ENCODE measurements at places on chromosomes 5 and 9.
A peak's percentile ranks its signal among the peaks of the same experiment; 100 is the strongest.

DNA sequence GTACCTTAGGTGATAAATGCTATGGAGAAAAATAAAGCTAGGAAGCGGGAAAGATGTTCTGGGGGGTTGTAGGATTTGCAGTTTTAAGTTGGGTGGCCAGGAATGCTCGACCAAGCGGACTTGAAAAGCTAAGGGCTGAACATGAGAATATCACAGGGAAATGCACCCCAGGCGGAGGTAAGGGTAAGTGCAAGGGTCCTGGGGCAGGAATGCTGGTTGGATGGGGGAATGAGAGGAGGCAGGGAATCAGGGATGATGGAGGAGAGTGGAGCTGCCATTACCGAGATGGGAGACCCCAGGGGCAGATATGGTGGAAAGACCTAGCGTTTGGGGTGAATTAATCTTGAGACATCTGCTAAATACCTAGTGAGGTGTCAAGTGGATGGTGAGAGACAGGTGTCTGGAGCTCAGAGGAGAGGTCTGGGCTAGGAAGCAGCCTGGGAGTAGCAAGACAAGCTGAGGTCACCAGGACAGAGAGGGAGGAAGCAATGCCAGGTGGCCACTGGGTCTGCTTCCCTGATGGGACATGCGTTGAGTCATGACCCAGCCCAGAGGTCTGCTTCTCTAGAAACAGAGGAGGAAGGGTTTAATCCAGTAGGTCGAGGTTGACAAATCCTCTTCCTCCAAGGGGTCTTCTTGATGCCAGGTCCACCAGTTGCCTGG, 77.7 kb upstream of the ASS1 start:
- H3K4me1 ChIP-seq: no peaks in the 10 kb centered on the region
- H3K36me3 ChIP-seq: no peaks in the 10 kb centered on the region
- no peak for DNase-seq
- H3K27me3 ChIP-seq: no peaks in the 10 kb centered on the region
- H3K4me3 ChIP-seq: no peak overlapping the region

DNA sequence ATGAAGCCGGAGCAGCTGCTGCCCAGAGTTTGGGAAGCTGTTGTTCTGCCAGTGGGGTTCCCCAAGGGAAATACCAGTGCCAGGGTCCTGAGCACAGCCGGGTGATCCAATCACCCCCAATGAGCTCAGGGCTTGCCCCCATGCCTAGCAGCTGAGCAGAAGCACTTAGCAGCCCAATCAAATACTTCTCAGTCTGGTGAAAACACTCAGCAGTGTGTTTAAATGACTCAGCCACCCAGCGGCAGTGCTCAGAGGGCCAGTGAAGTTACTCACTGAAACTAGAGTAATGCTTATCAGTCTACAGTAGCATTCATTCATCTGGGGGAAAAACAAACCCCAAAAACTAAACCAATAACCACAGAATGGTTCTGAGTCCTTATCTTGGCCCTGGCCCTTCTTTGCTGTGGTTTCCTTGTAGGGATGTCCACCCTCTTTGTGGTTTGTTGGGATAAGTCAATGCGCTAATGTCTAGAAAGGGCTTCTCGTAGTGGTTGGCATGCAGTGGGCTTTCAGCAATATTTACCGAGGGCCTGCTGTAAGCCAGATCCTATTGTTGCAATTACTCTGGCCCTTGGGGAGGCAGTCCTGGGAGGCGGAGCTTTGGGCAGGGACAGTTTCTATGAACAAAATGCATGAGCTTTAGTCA, 43.1 kb downstream of the LHX2 start:
- no peak overlapping the region for H3K4me3 ChIP-seq
- H3K4me1 ChIP-seq: no peaks in the 10 kb centered on the region
- no peak overlapping the region for H3K27ac ChIP-seq
- no peaks in the 10 kb centered on the region for H3K27me3 ChIP-seq
- H3K36me3 ChIP-seq: no peaks in the 10 kb centered on the region
- no peak for DNase-seq

- H3K27ac ChIP-seq: no peak overlapping the region
- H3K27me3 ChIP-seq: no peaks in the 10 kb centered on the region
- DNase-seq: no peak
- no peaks in the 10 kb centered on the region for H3K36me3 ChIP-seq
Measured at GRCh38 chr5:57600321-57600720, 117.7 kb upstream of the ACTBL2 start.

DNA sequence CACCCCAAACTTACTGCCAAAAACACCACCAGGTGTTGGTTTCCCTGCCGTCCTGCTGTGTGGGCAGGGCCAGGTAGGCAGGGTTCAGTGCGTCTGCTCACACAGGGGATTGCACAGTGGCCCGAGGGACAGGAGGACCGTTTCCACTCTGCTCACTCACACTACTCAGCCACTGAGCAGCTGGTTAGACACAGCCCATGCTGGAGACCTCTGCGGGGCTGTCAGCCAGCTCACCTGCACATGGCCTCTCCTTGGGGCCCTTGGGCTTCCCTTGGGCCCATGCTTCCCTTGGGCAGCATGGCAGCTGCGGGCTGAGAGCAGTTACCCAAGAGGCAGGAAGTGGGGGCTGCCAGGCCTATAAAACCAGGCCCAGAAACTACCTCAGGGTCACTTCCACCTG, 79.0 kb downstream of the SYK start:
- DNase-seq: no peak
- H3K4me1 ChIP-seq: no peaks in the 10 kb centered on the region
- no peaks in the 10 kb centered on the region for H3K27me3 ChIP-seq
- H3K36me3 ChIP-seq: no peaks in the 10 kb centered on the region
- no peak overlapping the region for H3K27ac ChIP-seq

- no peaks in the 10 kb centered on the region for H3K27me3 ChIP-seq
- H3K4me1 ChIP-seq: peaks cover 5% of the 10 kb centered on the region
- no peak for DNase-seq
Measured at GRCh38 chr5:17219469-17219868, 2.0 kb downstream of the BASP1 start.

DNA sequence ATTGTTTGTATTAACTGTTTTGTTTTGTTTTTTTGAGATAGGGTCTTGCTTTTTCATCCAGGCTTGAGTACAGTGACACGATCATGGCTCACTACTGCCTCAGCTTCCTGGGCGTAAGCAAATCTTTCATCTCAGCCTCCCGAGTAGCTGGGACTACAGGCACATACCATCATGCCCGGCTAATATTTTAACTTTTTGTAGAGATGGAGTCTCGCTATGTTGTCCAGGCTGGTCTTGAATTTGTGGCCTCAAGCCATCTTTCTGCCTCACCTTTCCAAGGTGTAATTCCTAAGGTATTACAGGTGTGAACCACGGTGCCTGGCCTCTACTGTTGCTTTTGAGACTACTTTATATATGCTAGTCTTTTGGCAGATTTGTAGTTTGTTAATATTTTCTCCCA, 8.4 kb downstream of the RCL1 start:
- no peak for DNase-seq
- no peaks in the 10 kb centered on the region for H3K27me3 ChIP-seq
- H3K4me3 ChIP-seq: no peak overlapping the region

DNA sequence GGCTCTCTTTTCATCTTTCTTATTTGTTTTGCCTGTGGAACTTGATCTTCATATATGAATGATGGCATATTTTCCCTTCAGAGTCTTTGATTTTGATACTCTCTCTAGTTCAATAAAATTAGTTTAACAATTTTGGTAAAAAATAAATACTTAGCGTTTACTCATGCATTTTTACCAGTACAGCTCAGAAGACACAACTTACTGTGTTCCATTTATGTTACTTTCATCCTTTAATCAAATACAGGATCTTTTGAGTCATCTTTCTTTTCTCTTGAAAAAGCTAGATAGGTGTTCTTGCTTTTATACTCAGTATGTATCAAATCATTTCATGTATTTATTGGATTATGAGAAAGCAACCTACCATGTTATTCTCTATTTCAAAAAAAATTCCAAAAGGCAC, 47.1 kb upstream of the RICTOR start:
- H3K4me3 ChIP-seq: no peak overlapping the region
- no peaks in the 10 kb centered on the region for H3K4me1 ChIP-seq
- DNase-seq: no peak
- no peaks in the 10 kb centered on the region for H3K27me3 ChIP-seq
- no peaks in the 10 kb centered on the region for H3K36me3 ChIP-seq
- H3K27ac ChIP-seq: no peak overlapping the region

DNA sequence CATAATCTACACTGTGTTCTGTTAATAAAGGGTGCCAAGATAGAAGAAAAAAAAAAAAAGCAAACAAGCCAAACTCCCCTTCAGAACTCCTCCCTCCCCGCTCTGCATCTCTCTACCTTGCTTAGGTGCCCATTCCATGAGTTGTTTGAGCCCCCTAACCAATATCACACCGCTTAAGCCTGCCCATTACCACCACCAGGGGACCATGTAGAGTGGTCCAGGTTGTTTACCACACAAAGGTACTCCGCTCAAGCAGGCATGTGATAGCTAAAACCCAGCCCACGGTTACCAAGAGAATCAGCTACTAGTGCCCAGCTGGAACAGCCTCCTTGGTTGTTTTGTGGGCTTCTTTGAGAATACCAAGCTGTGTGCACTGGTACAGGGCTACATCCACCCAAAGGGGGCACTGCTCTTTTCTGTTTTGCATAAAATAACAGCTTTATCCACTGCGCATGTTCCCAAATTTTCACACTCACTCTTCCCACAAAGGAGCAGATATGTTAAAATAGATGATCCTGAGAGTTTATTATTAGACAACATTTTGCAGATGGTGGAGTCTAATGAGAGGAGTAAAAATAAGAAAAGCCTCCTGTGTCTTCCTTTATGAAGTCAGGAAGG, 304.1 kb downstream of the DEPDC1B start:
- H3K4me1 ChIP-seq: no peaks in the 10 kb centered on the region
- no peak for DNase-seq
- no peaks in the 10 kb centered on the region for H3K36me3 ChIP-seq
- H3K27me3 ChIP-seq: no peaks in the 10 kb centered on the region
- H3K27ac ChIP-seq: no peak overlapping the region

GRCh38 chr9:86549920-86550319, 195.7 kb upstream of the TUT7 start:
- DNase-seq: no peak
- no peaks in the 10 kb centered on the region for H3K4me1 ChIP-seq
- H3K27ac ChIP-seq: no peak overlapping the region
- H3K27me3 ChIP-seq: no peaks in the 10 kb centered on the region
- no peak overlapping the region for H3K4me3 ChIP-seq

DNA sequence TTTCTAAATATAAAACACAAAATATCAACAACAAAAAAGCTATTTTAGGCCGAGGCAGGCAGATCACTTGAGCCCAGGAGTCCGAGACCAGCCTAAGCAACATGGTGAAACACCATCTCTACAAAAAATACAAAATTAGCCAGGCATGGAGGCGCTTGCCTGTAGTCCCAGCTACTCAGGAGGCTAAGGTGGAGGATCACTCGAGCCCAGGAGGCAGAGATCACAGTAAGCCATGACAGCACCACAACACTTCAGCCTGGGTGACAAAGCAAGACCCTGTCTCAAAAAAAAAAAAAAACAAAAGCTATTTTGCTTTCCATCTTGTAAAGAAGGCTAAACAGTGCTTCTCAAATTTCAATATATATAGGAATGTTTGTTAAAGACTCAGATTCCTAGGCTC, 11.3 kb downstream of the C5orf15 start:
- H3K27ac ChIP-seq: no peak overlapping the region
- no peaks in the 10 kb centered on the region for H3K4me1 ChIP-seq
- H3K27me3 ChIP-seq: no peaks in the 10 kb centered on the region

DNA sequence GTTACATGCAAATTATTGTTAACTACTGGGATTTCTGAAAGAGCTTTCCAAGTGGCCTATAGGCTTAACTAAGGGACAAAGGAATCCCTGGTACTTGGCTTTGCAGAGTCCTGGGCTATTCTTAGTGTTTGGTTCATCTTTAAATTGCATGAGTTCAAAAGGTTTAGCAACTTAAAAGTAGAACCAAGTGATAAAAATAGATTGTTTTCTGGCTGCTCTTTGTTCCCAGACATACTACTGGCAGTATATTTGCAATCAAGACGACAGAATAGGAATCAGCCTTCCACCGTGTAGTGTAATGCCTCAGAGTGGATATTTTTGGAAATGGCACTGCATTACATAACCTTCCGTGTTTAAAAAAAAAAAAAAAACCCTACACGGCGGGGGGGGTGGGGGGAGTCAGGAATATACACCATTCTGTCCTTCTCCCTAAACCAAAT, 1.0 kb downstream of the NREP start:
- H3K27ac ChIP-seq: no peak overlapping the region
- peaks cover 11% of the 10 kb centered on the region for H3K4me1 ChIP-seq
- no peak for DNase-seq
- H3K4me3 ChIP-seq: peak overlapping the region; percentile 77
- no peaks in the 10 kb centered on the region for H3K27me3 ChIP-seq

DNA sequence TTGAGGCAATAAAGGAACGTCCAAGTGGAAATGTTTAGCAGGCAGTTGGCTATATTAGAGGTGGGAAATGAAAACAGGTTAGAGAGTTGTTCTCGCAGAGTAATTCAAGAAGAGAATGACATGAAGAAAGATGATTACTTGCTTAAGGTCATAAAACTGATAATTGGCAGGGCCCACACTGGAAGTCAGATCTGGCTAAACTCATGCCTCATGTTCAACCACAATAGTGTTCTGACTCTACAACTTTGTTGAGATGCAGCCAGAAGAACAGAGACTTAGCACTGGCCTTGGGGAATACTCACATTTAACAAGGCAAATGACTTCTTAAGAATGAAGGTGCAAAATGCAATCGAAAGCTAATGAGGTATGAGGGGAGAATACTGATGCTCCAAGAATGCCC, 27.2 kb upstream of the TNFSF8 start:
- no peaks in the 10 kb centered on the region for H3K27me3 ChIP-seq
- no peaks in the 10 kb centered on the region for H3K4me1 ChIP-seq
- no peak for DNase-seq
- no peak overlapping the region for H3K27ac ChIP-seq

GRCh38 chr5:89444088-89444487, 561.1 kb upstream of the MEF2C start:
- DNase-seq: no peak
- no peaks in the 10 kb centered on the region for H3K36me3 ChIP-seq
- no peak overlapping the region for H3K4me3 ChIP-seq
- H3K27ac ChIP-seq: no peak overlapping the region
- no peaks in the 10 kb centered on the region for H3K27me3 ChIP-seq

DNA sequence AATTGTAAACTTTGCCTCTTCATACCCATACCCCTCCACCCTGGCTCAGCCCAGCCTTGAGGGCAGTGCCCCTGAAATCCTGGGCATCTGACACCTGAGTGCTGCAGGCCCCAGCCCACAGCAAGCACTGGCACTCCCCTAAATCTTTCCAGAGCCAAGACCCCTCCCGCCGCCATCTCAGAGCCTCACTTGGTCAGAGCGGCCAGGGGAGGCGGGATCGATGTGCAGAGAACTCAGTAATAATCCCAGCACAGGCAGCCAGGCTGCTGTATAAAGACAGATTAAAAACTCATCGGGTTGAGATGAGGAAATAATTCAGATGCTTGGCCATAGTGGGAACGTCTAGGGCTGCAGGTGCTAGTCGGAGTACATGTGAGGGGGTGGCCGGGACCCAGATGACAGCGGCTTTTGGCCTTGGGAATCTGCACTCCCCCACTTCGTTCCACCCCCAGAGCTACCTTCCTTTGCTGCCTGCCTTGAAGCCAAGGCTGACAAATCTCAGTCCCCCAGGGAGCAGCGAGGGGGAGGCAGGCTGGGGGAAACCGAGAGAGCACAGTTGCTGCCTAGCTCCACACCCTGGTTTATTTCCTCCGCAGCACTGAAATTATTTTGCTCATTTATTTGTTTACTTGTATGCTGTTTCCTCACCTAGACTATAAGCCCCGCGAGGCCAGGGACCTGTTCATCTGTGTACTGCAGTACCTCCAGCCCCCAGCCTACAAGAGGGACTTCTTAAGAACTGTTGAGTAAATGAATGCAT, 19.5 kb upstream of the ARAP3 start:
- peak overlapping the region; percentile 62 for H3K4me3 ChIP-seq
- peaks cover 16% of the 10 kb centered on the region for H3K4me1 ChIP-seq
- no peaks in the 10 kb centered on the region for H3K27me3 ChIP-seq
- no peaks in the 10 kb centered on the region for H3K36me3 ChIP-seq
- no peak for DNase-seq

Measured in testis (tissue), 5 donors.